T follicular helper cell (primary cell): ENCODE measurements at places on chromosomes 2 and 18.

DNA sequence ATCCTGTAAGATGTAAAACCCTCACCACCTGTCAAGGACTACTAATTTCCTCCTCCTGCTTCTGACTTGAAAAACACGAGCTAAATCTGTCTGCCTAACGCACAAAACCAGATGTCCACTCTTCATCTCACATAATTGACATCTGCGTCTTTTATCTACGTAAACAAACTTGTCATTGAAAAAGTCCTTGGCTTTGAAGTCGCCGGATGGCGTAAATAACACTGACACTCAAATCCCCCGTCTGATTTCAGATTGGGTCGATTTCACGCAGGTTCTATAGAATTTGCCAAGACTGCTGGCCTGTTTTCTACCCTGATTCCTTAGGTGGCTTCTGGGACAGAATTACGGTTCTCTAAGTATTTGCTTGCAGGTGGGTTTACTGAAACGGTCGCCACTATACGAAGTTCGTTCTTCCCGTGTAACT is 539 bp upstream of the MOB4 start:
- no peak for DNase-seq

GRCh38 chr2:82735336-82735735 is 1723.7 kb downstream of the SUCLG1 start:
- no peak for DNase-seq

GRCh38 chr18:34321066-34321465 is 96.4 kb upstream of the NOL4 start:
- no peak for DNase-seq

- no peak for DNase-seq
These were observed 121.5 kb downstream of the LPIN1 start for GRCh38 chr2:11867926-11868325.

DNA sequence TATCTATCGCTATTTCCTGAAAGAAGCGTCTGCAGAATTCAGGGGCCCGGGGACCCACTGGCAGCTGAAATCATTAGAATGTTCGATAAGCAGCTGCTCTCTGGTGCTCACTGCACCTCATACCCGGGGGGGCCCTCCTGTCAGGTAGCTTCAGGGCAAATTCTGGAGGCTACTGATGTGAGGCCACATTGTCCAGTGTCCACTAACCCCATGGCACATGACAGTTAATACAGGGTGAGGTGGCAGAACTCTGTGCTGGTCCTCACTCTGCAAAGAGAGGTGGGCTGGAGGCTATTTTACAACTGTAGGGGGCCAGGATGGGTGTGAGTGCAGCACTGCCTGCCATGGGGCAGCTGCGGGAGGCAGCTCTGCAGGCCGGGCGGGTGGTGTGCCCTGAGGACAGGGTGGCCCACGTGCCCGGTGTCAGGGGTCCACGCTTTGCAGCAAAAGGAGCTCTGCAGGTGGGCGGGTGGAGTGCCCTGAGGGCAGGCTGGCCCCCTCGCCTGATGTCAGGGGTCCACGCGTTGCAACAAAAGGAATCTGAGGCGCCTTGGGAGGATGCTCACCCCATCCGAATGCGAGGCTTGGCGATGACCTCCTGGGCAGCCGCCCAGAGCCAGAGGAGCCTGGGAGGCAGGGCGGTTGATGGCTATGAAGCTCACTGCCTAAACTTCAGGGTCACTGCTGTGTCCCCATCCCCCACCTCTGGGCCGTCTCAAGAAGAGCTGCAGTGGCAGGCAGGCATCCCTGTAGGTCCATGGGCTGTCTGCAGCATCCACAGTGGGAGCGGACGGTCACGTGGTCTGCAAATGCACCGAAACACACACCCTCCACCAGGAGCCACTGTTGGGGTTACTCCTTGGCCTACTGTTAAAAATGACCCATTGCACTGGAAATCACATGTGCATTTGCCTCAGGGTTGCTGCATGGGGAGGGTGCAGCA is 207.0 kb upstream of the SALL3 start:
- no peak for DNase-seq

GRCh38 chr2:47666332-47666731 is 116.6 kb upstream of the MSH6 start:
- no peak for DNase-seq

- DNase-seq: no peak
These were observed 555.6 kb upstream of the ZEB2 start for GRCh38 chr2:145075454-145076062.

DNA sequence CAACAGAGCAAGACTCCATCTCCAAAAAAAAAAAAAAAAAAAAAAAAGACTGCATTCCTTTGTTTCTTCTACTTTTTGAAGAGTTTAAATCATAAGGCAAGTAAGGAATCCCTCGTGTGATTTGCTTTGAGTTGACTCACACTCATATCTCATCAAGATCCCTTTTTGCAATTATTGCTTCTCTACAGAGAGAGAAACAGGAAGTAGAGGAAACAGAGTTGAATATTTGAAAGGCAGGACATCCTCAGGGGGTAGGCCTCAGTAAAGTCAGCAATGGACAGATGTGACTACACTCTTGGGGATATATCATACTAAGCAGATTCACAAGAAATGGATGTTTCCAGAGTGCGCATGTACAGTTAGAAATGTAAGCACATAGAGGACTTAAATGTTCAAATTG is 11.2 kb upstream of the EFR3B start:
- no peak for DNase-seq

- no peak for DNase-seq
These were observed 35.6 kb upstream of the BCL11A start for GRCh38 chr2:60589104-60589503.

DNA sequence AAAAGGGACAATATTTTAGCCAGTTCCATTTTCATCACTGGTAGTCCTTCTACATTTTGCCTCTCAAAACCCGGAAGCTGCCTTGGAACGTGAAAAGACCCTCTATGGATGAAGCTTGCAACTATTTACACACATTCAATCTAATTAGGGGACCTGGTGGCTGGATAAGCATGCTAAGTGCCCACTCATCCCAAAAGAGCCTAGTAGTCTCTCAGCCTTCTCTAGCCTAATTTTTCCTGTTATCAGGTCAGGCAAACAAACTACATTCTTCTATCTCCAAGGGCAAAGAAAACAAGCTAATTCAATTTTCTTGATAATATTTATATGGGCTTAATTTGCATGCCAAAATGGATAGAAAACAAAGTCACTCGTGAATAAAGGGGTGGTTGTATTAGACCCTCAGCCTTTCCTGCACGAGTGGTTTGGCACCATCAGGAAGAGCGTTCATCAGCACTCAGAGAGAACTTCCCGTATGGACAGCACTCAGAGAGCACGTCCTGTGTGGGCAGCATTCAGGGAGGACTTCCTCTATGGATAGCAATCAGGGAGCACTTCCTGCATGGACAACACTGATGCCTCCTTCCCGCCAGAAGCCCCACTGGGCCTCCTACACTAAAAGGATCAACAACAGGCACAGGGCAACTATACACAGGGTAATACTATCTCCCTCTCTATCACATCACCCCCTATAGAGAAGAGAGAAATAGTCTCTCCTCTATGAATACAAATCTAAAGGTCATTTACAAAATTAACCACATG is 122.2 kb downstream of the RBMS1 start:
- DNase-seq: no peak

DNA sequence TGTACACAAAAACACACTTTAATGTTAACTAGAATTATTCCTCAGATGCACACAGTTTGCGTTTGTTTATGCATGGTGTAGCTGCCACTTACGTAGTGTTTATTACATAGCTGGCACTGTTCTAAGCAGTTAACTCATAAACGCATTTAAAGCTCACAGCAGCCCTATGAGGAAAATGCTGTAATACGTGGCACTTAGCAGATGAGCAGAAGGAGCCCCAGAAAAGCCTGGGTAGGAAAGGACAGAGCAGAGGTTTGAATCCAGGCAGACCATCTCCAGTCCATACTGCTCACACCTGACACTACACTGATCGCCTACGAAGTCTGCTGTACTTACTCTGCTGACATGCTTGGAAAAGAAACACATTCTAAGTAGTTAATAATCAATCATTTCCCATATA is 66.6 kb downstream of the BCL2 start:
- DNase-seq: no peak

- no peak for DNase-seq
These were observed 90.5 kb downstream of the NXPH2 start for GRCh38 chr2:138689705-138690104.

- peak; percentile 31 for DNase-seq
These were observed 1.3 kb upstream of the DPYSL5 start for GRCh38 chr2:26846334-26847306.

- no peak for DNase-seq
These were observed 26.2 kb downstream of the ELAC1 start for GRCh38 chr18:50994031-50994430.

DNA sequence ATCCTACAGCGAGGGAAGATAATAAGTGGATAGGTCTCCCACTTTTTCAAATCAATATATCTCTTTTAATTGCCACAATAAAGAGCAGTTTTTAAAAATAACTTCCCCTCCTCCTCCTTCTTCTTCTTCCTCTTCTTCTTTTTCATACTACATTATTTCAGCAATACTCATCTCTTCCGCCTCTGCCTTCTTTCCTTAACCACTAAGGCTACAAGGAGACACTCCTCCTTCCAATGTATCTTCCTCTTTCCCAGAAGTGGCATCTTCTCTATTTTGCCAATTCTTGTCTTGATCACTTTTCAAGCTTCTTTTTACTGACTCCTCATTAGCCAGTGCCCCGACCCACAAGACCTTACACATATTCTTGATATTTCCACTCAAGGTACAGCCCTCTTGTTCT is 546.6 kb upstream of the CHAC2 start:
- no peak for DNase-seq

DNA sequence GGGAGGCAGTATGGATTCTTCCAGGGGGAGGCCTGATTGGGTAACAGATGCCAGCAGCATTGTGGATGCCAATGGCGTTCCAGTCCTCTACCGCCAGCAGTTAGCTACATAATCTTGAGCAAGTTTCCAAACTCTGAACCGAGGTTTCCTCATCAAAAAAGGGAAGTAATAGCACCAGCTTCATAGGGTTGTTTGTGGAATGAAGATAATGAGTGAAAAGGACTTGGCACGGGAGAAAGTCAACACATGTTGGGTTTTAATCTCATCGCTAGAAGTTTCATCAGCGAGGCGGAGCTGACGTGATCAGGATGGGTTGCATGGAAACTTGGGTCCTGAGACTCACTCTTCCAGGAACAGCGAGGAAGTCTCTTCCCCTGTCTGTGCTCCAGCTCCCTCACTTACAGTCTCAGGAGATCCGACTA is 266.7 kb downstream of the SH3BP4 start:
- DNase-seq: no peak

DNA sequence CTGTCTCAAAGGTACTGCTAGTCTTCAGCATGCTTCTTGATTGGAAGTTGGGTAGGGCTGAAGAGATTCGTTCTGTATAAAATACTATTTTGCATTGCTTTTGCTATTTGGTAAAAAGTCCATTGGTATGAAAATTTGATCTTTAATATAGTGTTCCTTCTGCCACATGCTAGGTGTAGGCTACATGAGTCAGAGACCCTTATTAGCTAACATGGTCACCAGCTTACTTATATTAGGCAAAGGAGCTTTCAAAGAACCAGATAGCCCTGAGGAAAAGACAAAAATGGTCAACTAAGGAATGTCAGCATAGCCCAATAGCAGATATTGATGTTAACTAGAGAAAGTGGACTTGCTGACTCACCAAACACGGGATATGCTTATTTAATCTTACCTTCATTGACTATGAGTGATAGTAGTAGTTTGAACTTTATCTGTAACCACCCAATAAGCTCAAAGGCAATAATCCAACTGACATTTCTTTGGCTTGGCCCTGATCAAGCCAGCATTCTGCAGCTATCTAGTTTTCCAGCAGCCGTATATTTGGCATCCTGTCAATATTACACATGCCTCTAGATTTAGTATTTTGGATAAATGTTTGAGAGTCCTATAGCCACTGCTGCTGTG is 110.0 kb downstream of the TPGS2 start:
- DNase-seq: no peak

DNA sequence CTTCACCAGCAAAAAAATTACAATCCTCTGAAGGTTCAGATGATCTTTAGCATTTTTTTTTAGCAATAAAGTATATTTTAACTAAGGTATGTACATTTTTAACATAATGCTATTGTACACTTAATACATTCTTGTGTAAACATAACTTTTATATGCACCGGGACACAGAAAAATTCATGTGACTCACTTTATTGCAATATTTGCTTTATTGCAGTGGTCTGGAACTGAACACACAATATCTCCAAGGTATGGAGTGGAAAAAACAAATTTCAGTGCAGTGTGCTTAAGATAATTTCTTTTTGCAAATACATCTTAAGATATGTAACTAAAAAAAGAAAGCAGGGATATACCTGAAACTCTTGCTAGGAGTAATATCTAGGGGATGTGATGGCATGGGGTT is 5.1 kb upstream of the TWSG1 start:
- no peak for DNase-seq

DNA sequence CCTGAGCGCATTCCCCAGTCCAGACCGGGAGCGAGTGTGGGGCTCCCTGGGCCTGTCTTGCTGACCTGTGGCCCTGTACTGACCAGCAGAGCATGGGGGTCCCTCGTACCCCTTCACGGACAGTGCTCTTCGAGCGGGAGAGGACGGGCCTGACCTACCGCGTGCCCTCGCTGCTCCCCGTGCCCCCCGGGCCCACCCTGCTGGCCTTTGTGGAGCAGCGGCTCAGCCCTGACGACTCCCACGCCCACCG is 5.3 kb downstream of the NEU4 start:
- no peak for DNase-seq

DNA sequence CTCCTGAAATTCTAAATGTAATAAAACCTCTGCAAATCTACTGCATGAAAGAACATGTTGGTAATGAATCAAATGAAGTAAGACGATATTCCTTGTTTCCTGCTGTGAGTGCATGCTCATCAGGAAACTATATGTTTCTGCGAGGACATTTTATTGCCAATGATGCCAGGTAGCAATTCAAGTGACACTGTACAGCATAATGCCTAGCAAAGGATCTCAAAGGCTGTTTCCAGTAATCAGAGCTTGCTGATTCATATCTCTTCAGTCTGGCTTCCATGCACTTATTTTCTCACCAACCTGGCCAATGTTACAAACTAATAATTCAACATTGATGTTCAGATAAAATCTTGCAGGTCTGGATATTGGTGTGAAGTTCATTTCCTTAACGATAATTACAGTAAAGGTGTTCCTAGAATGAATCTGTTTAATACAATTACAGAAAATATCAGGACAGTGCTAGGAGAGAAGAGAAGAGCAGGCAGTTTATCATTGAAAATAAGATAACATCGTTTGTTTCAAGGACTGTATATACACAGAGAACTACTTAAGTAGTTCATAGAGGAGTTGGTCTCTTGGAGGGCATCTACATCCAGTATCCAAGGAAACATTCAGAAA is 568.5 kb upstream of the SOX11 start:
- DNase-seq: no peak

GRCh38 chr2:158232476-158232875 is 130.8 kb downstream of the UPP2 start:
- DNase-seq: no peak

DNA sequence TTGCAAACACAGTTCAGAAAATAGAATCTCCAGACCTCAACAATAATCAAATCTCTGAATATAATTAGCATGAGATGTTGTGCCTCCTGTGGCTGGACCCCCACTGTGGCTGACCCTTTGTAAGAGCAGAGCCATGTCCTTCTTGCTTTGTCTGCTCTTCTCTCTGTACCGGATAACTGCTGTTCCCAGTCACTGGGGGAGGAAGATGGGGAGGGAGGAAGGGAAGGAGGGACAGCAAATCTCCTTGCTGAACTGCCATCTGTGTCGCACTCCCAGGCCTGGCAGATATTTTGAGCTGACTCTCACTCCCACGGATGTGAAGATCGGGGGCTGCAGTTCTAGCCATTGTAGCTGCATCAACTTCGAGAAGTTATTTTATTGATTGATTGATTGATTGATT is 319.0 kb upstream of the CXCR4 start:
- no peak for DNase-seq
